ENCODE measurements at places on chromosomes 1 and 21.

DNA sequence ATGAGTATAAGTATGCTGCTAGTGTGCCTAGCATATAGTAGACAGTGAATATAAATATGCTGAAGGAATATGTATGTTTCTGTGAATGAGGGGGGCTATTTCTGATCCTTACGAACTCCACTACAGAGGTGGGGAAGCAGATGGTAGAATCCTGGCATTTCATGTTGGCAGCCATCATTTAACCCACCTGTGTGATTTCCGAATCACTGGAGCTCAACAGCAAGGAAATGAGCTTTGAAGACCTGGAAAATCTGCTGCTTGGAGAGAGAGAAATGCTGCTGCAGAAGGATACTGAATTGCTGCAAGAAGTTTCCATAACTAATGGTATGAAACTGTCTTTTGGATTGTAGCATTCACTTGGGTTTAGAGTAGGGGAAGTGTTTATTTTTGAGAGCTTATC lies 83.5 kb downstream of the RABGAP1L start:
- DNase-seq: no peak

DNA sequence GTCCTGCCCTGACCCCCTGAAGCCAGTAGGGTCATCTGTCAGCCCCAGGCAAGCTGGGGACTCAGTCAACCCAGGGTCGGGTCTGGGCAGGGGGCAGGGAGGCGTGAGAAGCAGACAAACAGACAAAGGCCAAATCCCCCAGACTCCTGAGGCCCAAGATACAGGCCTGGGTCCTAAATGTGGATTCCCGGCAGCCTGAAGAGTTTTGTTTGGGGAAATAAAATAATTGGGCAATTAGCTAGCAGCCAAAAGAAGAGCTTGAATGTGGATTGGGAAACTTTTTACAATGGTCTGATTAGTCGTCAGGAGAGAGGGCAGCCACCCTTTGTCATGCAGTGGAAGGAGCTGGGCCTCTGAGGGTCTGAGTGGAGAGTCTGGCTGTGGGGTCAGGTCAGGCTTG lies 4.5 kb upstream of the LEFTY2 start:
- DNase-seq: no peak

DNA sequence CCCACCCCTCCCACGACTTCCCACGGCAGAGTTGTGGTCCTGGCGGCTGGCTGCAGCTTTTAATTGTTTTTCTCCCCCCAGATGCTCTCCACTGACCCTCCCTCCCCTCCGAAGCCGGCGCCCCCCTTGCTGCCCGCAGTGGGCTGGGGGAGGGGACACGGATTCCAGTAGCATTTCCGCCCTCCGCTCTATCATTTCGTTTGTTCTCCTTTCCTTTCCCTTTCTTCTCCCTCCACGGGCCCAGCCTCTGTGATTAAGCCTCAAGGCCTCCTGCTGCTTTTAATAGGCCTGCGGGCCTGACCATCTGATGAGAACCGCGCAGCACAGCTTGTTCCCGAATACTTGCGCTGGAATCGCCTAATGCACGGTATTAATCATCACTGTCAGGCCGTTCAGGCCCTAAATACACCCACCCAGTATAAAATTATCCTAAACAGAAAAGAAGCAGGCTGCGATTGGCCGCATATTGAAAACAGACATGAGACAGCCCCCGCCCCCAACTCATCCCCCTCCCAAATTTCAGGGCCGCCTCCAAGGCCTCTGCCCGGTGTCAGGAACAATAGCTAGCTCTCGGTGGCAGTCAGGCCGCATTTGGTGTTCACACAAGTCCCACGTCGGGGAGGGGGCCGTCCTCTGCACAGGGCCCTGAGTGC lies 102.0 kb upstream of the ARHGEF16 start:
- no peak for DNase-seq

GRCh38 chr1:34863501-34863900 lies 4.0 kb upstream of the SMIM12 start:
- DNase-seq: no peak

DNA sequence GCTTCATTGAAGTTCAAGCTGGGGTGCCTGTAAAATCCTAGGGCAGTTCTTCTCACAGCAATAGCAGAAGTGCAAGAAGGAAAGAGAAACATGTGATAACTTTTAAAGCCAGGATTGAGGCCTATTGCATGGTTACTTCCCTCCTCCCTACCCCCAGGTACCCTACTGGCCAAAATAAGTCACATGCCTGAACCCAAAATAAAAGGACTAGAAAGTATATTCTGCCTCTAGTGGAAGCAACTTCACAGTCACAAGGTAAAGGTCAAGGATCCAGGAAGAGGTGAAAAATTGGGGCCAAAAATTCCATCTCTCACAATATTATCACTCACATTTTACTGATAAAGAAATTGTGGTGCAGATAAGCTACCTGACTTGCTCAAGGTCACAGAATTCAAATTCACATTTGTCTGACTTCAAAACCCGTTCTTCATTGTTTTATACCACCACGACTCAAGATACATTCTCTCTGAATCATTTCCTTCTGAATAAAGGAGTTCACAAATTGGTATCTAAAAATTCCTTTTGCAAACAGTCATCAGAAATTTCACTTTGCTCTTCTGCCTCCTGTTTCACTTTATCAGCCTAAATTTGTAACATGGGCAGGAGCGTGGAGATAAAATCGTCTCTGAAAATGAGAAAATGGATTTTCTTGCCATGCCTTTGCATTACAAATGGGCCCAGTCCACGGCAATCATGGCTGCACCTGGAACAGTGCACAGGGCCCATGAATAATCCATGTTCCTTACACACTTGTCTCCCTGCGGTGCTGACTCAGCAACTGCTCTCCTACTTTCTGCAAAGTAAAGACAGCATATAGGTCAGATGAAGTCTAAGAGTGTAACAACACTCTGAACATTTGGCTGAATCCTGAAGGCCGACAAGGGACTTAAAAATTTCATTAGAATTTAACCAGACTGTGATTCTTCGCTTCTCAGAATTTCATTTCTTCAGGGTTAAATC lies 485.3 kb upstream of the NFIA start:
- DNase-seq: no peak
